ENCODE measurements at places on chromosomes 12 and 14. TPM values are rescaled to one million over a fixed set of nuclear protein-coding genes. Genes with fewer than 3 reads are reported as not detected.

DNA sequence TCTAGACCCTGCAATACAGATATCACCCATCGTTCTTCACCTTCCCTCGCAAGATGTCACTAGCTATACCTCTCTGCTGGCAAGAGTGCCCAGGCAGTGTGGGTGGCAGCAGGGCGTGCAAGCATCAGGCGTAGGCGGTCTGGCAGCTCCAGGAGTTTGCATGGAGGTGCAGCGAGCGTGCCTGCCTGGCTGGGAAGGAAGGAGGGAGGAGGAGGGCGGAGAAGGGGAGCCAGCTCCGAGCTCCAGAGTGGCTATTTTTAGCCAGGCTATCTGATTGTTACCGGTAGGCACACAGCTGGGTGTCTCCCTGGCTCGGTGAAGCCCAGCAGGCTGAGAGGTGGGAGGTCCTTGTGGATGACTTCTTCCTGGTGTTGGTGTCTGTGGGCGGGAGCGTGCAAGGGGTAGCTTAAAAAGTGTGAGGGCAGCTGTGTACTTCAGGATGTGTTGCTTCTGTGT, 6.2 kb downstream of the FOXJ2 start:
- peak; percentile 60 for DNase-seq
- peaks cover 12% of the 10 kb centered on the region for H3K4me1 ChIP-seq
- H3K4me3 ChIP-seq = no peak overlapping the region
- H3K36me3 ChIP-seq = no peaks in the 10 kb centered on the region
- H3K27me3 ChIP-seq = no peaks in the 10 kb centered on the region

DNA sequence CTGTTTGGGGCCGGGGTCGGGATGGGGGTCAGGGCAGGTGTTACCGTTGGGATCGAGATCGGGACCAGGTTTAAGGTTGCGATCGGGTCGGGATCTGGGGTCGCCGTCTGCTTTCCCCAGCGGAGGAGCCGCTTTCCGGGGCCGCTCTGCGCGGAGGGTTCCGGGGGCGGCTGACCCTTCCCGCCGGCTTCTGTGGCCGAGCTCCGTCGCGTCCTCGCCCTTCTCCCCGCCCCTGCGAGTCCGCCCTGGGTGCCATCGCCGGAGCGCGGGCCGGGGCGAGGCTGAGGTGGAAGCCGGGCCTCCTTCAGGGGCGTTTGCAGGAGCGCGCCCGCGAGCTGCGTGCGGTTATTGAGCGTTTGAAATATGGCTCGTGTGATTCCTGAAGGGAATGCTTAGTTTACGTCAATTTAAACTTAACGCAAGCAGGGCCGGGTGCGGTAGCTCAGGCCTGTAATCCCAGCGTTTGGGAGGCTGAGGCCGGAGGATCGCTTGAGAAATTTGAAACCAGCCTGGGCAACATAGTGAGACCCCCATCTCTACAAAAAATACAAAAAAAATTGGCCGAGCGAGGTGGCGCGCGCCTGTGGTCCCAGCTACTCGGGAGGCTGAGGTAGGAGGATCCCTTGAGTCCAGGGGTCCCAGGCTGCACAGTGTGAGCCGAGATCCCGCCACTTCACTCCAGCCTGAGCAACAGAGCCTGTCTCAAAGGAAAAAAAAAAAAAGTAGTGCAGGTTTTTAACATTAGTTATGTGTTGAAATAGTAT, 620 bp downstream of the PGAM5 start:
- peaks cover 26% of the 10 kb centered on the region for H3K36me3 ChIP-seq
- no peaks in the 10 kb centered on the region for H3K4me1 ChIP-seq
- no peaks in the 10 kb centered on the region for H3K27me3 ChIP-seq
- DNase-seq = peak; percentile 31

- H3K27me3 ChIP-seq = no peaks in the 10 kb centered on the region
- no peaks in the 10 kb centered on the region for H3K4me1 ChIP-seq
- no peak overlapping the region for H3K27ac ChIP-seq
- no peak overlapping the region for H3K4me3 ChIP-seq
These were observed 34.1 kb upstream of the ERGIC2 start for GRCh38 chr12:29415111-29415510.

DNA sequence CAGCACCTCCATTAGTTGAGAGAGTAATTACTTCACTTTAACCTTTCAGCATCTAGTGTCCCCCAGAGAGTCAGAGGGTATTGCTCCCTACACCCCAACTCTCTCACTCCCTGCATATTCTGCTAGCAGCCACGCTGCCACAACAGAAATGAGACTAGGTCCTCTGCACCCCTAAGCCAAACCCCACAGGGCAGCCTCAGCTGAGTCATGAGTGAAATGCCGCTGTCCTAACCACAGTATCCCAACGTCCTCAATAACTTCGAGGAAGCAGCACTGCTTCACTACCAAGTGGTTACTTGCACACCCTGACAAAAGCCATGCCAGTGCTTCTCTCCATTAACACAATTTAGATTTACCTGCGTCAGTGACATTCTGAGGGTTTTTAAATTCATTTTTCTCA, 6.9 kb upstream of the LYZ start:
- no peak overlapping the region for H3K27ac ChIP-seq
- DNase-seq = no peak
- no peak overlapping the region for H3K4me3 ChIP-seq
- H3K4me1 ChIP-seq = no peaks in the 10 kb centered on the region

DNA sequence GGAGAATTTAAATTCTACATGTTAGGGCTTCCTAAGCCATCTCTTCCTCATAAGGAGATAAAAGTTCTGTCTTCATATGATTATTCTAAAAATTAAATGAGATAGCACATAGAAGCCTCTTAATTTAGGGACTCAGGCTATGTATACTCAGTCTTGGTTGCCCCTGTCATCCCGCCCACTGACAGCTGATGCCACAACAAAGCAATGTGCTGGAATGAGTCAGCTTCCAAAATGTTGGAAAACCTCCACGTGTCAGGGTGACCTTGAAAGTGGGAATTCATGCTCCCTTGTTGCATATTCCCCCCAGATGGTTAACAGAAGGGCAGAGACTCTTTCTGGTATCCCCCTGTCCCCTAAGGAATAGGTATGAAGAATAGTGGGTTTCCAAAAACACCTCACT, 238.0 kb upstream of the DDHD1 start:
- no peaks in the 10 kb centered on the region for H3K36me3 ChIP-seq
- H3K27ac ChIP-seq = peak overlapping the region; percentile 11
- peak; percentile 28 for DNase-seq

DNA sequence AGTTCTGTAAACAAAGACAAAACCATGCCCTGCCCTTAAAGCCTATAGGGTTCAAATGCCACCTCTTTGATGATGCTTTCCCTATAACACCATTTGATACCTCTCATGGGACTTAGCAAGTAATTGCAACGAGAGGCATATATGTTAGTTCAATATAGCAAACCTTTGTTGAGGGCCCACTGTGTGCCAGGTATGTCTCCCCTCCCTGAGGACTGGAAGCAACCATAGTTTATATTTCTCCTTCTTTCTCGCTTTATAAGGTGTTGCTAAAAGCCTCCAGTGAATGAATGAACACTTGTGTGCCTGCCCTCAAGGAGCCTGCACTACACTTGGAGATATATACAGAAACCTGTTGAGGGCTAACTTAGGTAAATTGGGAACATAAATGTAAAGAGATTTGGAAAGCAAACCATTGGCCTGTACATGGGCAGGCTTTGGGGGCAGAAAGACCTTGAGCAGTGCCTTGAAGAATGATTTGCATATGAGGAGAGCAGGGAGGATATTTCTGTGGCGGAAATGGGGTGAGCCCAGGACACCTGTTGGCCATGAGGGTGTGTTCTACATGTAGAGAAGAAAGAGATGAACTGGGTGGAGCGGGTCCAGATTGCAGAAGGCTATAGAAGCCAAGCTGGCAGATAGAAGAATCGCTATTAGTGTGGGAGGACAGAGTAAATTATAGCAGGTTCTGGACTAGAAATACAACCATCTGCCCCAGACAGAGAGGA, 1.8 kb upstream of the CKAP4 start:
- H3K36me3 ChIP-seq = no peaks in the 10 kb centered on the region
- H3K27ac ChIP-seq = no peak overlapping the region
- H3K4me1 ChIP-seq = peaks cover 6% of the 10 kb centered on the region
- no peak overlapping the region for H3K4me3 ChIP-seq
- DNase-seq = no peak

GRCh38 chr14:89344920-89345254, 72.1 kb downstream of the FOXN3 start:
- H3K36me3 ChIP-seq = no peaks in the 10 kb centered on the region
- H3K27ac ChIP-seq = no peak overlapping the region
- peaks cover 11% of the 10 kb centered on the region for H3K4me1 ChIP-seq
- no peaks in the 10 kb centered on the region for H3K27me3 ChIP-seq
- no peak overlapping the region for H3K4me3 ChIP-seq

GRCh38 chr14:24372701-24373416, 4.9 kb downstream of the NFATC4 start:
- no peak overlapping the region for H3K27ac ChIP-seq
- H3K27me3 ChIP-seq = no peaks in the 10 kb centered on the region
- no peak overlapping the region for H3K4me3 ChIP-seq
- H3K36me3 ChIP-seq = peaks cover 14% of the 10 kb centered on the region

- H3K36me3 ChIP-seq = no peaks in the 10 kb centered on the region
- H3K27ac ChIP-seq = no peak overlapping the region
- no peak overlapping the region for H3K4me3 ChIP-seq
- H3K27me3 ChIP-seq = no peaks in the 10 kb centered on the region
These were observed 341.2 kb upstream of the MGAT4C start for GRCh38 chr12:86597431-86597830.

GRCh38 chr12:69339999-69340398, 8.2 kb upstream of the LYZ start:
- H3K4me3 ChIP-seq = no peak overlapping the region
- no peaks in the 10 kb centered on the region for H3K27me3 ChIP-seq
- no peaks in the 10 kb centered on the region for H3K36me3 ChIP-seq
- H3K4me1 ChIP-seq = no peaks in the 10 kb centered on the region

DNA sequence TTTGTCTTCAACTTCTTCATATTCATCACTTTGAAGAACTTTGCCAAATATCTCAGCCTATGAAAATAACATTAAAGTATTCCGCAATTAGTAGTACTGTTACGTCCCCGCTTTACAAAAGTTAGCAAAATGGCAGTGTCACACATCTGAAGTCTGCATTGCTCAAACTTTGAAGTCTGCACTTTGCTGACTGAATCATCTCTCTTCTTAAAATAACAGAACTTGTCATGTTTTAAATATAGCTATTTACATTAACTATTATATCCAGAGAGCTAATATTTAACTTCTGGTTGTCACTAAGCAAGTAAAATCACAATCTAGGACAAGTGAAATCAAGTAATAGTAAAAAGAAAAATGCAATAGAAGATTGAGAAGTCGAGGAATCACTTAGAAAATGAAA, 34.5 kb downstream of the IPO8 start:
- peaks cover 48% of the 10 kb centered on the region for H3K36me3 ChIP-seq
- DNase-seq = no peak
- H3K4me1 ChIP-seq = no peaks in the 10 kb centered on the region
- no peaks in the 10 kb centered on the region for H3K27me3 ChIP-seq

GRCh38 chr12:83114966-83115365, 428.3 kb downstream of the TMTC2 start:
- H3K27me3 ChIP-seq = no peaks in the 10 kb centered on the region
- DNase-seq = no peak
- peaks cover 13% of the 10 kb centered on the region for H3K4me1 ChIP-seq
- no peaks in the 10 kb centered on the region for H3K36me3 ChIP-seq
- no peak overlapping the region for H3K27ac ChIP-seq

- H3K36me3 ChIP-seq = no peaks in the 10 kb centered on the region
- H3K27me3 ChIP-seq = no peaks in the 10 kb centered on the region
- no peak overlapping the region for H3K27ac ChIP-seq
- no peak for DNase-seq
- H3K4me1 ChIP-seq = peaks cover 15% of the 10 kb centered on the region
These were observed 53.0 kb downstream of the NPAS3 start for GRCh38 chr14:32991691-32992090.

DNA sequence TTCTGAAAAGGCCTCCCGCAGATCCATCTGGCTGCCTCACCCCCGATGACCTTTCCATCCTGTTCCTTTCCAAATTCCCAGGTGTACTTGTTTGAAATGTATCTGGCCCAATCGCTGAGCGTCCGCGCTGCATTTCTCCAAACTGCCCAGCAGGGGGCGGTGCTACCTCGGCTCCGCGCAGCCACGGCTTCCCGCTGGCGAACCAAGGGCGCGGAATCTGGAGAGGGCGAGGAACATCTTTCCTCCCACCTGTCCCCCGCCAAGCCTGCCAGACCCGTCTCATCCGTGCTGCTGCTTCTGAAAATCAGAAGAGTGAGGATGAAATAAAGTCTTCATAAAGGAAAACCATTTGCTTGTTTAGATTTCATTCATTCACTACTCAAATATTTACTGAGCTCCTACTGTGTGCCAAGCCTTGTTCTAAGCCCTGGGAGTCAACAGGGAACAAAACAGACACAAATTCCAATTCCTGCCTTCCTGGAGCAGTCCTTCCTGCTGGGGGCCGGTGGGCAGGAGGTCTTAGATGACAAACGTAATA, 16.8 kb upstream of the MYL2 start:
- H3K27me3 ChIP-seq = no peaks in the 10 kb centered on the region
- H3K27ac ChIP-seq = no peak overlapping the region
- peak; percentile 32 for DNase-seq
- no peaks in the 10 kb centered on the region for H3K4me1 ChIP-seq
- no peak overlapping the region for H3K4me3 ChIP-seq
- no peaks in the 10 kb centered on the region for H3K36me3 ChIP-seq

- H3K27me3 ChIP-seq = no peaks in the 10 kb centered on the region
- H3K27ac ChIP-seq = peak overlapping the region; percentile 37
- DNase-seq = peak; percentile 79
These were observed 8.5 kb downstream of the WSB2 start for GRCh38 chr12:118052324-118053070.

DNA sequence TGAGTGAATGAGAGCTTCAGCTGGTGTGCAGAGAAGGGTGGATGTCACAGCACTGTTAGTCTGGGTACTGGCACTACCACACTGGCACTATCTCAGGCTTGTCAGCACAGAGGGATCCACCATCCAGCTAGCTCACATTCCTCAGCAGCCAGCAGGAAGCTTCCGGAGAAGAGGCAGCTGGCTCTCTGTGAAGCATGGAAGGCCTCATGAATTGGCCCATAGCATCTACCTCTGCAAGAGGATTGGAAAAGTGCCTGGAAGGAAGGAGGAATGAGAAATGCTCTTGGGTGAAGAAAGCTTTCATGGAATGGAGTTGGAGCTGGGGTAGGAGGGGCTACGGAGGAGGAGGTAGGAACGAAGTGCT, 9.9 kb downstream of the KRT83 start:
- no peak overlapping the region for H3K4me3 ChIP-seq
- H3K36me3 ChIP-seq = no peaks in the 10 kb centered on the region
- no peak overlapping the region for H3K27ac ChIP-seq
- DNase-seq = no peak
- peaks cover 21% of the 10 kb centered on the region for H3K4me1 ChIP-seq
- H3K27me3 ChIP-seq = no peaks in the 10 kb centered on the region

DNA sequence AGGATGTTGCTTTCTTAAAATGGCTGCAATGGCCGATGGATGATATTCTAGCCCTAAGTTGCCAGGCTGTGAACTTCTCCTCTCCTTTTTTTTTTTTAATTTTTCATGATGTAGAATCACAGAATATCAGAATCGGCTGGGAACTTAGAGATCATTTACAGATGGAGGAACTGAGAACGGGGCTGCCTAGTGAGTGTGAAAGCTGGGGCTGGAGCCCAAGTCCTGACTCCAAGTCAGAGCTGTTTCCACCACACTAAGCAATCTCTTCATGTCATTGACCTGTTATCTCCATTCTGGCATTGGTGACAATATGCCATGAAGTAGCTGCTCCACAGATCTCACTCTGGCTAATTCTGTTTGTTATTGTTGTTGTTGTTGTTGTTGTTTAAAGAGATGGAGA, 121.7 kb downstream of the SLC38A1 start:
- H3K27ac ChIP-seq = no peak overlapping the region
- peaks cover 22% of the 10 kb centered on the region for H3K4me1 ChIP-seq
- no peaks in the 10 kb centered on the region for H3K27me3 ChIP-seq
- no peak for DNase-seq

Gene TAS2R20
- 0.86 TPM for total RNA-seq

Gene PZP
- total RNA-seq = not detected

Gene TOMM20L
- not detected for total RNA-seq

Gene KLRK1
- total RNA-seq = not detected

Gene SVOP
- total RNA-seq = not detected

Gene FAM186B
- total RNA-seq = 0.10 TPM
